Activated T-cell treated with anti-CD3 and anti-CD28 coated beads, Interleukin-2, amount 50 U/mL, for 72 hours (primary cell): ENCODE measurements at places on chromosomes 5 and 9.

DNA sequence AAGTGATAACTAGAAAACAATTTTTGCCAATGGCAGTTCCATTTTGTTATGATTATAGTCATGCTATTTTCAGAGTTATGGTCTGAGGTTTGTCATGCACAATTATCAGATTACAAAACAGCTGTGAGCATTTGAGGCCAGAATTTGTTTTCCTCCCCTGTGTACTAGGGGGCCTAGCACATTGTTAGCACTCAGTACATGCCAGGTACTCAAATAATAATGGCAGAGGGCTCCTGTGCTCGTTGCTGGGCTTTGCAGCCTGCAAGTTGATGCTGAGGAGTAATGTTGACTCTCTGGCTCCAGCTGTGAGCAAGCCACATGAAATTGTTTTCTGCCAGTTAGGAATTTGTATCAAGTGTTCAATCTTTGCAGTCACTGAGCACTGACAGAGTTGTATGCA lies 6.9 kb downstream of the DNAI1 start:
- no peak for DNase-seq
- peaks cover 7% of the 10 kb centered on the region for H3K4me1 ChIP-seq
- H3K27me3 ChIP-seq, result peaks cover 7% of the 10 kb centered on the region

DNA sequence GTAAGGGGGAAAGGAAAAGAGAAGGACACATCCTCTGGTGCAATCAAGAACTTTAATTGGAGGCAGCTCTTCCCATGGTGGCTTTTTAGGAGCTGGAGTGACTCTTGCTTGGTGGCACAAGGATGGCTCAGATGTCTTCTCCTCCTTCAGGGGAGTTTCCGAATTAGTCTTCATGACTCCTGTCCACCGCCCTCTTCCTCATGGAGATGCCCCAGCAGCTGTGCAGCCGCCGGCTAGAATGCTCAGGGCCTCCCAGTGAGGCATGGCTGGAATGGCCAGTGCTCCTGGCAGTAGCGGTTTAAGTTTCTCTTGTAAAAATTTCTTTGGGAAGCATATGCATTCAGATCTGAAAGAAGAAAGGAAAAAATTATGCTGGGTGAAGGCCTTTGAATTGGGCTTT lies 8.8 kb upstream of the TEX53 start:
- DNase-seq, result no peak
- no peak overlapping the region for H3K27ac ChIP-seq
- H3K36me3 ChIP-seq, result no peaks in the 10 kb centered on the region
- no peak overlapping the region for H3K4me3 ChIP-seq
- H3K4me1 ChIP-seq, result peaks cover 15% of the 10 kb centered on the region
- H3K27me3 ChIP-seq, result peaks cover 11% of the 10 kb centered on the region

GRCh38 chr9:126116351-126117157 lies 210.1 kb upstream of the MVB12B start:
- no peak overlapping the region for H3K4me3 ChIP-seq
- peaks cover 25% of the 10 kb centered on the region for H3K27me3 ChIP-seq
- no peaks in the 10 kb centered on the region for H3K36me3 ChIP-seq
- no peak for DNase-seq
- H3K4me1 ChIP-seq, result no peaks in the 10 kb centered on the region

GRCh38 chr9:114407889-114408288 lies 20.1 kb upstream of the AKNA start:
- H3K27ac ChIP-seq, result no peak overlapping the region
- H3K36me3 ChIP-seq, result no peaks in the 10 kb centered on the region
- DNase-seq, result no peak
- peaks cover 5% of the 10 kb centered on the region for H3K4me1 ChIP-seq
- no peak overlapping the region for H3K4me3 ChIP-seq
- no peaks in the 10 kb centered on the region for H3K27me3 ChIP-seq

- no peak for DNase-seq
- H3K27me3 ChIP-seq, result peaks cover 49% of the 10 kb centered on the region
- H3K4me1 ChIP-seq, result no peaks in the 10 kb centered on the region
- peaks cover 4% of the 10 kb centered on the region for H3K36me3 ChIP-seq
- no peak overlapping the region for H3K4me3 ChIP-seq
Observed at GRCh38 chr5:1156033-1156753, 44.3 kb upstream of the SLC12A7 start.

DNA sequence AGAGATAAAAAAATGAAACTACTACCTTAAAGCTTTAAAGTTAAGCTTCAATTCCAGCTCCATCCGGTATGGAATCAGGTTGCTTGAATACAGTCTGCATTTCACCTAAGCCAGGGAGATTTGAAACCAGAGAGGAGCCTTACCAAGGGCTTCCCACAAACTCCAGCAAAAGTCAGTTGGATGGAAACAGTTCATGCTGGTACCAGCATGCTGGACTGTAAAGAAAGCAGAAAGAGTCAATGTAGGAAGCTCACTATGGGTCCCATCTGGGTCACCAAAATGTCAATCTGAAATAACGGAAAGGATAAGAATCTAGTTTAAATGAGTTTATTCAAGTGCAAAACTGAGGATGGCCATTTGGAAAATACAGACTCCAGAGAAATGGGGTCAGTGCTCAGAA lies 65.3 kb downstream of the CDO1 start:
- H3K4me1 ChIP-seq, result no peaks in the 10 kb centered on the region
- no peaks in the 10 kb centered on the region for H3K36me3 ChIP-seq
- no peak overlapping the region for H3K27ac ChIP-seq
- H3K27me3 ChIP-seq, result peaks cover 32% of the 10 kb centered on the region
- no peak overlapping the region for H3K4me3 ChIP-seq
- DNase-seq, result no peak

GRCh38 chr5:58019614-58020013 lies 440.3 kb downstream of the PLK2 start:
- no peaks in the 10 kb centered on the region for H3K27me3 ChIP-seq
- H3K27ac ChIP-seq, result no peak overlapping the region
- no peaks in the 10 kb centered on the region for H3K4me1 ChIP-seq
- no peak overlapping the region for H3K4me3 ChIP-seq

GRCh38 chr9:93155716-93156474 lies 21.8 kb upstream of the NINJ1 start:
- H3K36me3 ChIP-seq, result no peaks in the 10 kb centered on the region
- H3K27me3 ChIP-seq, result no peaks in the 10 kb centered on the region
- DNase-seq, result no peak
- no peak overlapping the region for H3K27ac ChIP-seq
- peak overlapping the region; percentile 3 for H3K4me3 ChIP-seq

GRCh38 chr5:6436715-6437331 lies 11.8 kb upstream of the UBE2QL1 start:
- no peak for DNase-seq
- H3K27me3 ChIP-seq, result peaks cover 38% of the 10 kb centered on the region
- no peak overlapping the region for H3K27ac ChIP-seq
- peaks cover 3% of the 10 kb centered on the region for H3K36me3 ChIP-seq

DNA sequence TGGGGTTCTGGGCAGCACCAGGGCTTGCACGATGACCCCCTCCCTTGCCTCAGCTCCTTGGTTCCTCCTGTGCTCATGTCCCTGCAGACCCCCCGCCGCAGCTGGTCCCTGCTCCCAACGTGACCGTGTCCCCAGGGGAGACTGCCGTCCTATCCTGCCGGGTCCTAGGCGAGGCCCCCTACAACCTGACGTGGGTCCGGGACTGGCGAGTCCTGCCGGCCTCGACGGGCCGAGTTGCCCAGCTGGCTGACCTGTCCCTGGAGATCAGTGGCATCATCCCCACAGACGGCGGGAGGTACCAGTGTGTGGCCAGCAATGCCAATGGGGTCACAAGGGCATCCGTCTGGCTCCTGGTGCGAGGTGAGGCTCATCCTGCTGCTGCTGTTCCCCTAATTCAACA lies 39.1 kb downstream of the HMCN2 start:
- no peaks in the 10 kb centered on the region for H3K4me1 ChIP-seq
- H3K36me3 ChIP-seq, result peaks cover 4% of the 10 kb centered on the region
- H3K4me3 ChIP-seq, result no peak overlapping the region
- peaks cover 9% of the 10 kb centered on the region for H3K27me3 ChIP-seq
- DNase-seq, result no peak

DNA sequence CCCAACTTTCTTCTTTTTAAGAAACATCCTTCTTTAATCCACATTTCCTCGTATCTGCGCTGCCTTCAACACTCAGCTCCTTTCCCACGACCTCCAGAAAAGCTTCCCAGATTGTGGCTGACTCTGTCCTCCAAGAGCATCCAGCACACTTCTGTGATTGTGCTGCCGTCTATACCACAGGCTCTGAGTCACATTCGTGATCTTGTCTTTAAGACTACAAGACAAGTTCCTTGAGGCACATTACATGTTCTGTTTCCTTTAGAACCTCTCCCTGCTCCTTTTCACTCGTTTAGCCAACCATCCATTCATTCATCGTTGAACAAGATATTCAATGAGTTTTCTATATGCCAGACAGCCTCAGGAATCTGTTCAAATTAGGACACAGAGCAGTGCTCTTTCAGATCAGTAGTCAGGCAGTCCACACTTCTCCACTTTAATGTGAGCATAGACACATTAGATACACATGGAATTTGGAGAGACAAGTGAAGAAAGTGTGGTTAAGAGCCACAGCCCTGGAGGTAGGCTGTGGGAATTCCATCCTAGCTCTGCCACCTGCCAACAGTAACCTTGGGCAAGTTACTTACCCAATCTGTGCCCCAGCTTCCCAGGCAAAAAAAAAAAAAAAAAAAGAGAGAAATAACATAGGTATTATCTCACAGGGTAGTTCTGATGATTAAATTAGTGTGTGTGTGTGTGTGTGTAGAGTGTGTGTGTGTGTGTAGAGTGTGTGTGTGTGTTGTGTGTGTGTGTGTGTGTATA lies 18.9 kb downstream of the WHRN start:
- peak overlapping the region; percentile 58 for H3K27ac ChIP-seq
- no peak for DNase-seq
- H3K4me3 ChIP-seq, result peak overlapping the region; percentile 62
- peaks cover 46% of the 10 kb centered on the region for H3K4me1 ChIP-seq
- no peaks in the 10 kb centered on the region for H3K27me3 ChIP-seq
- no peaks in the 10 kb centered on the region for H3K36me3 ChIP-seq

GRCh38 chr5:145980718-145981117 lies 44.3 kb downstream of the SH3RF2 start:
- no peak overlapping the region for H3K27ac ChIP-seq
- H3K4me3 ChIP-seq, result no peak overlapping the region
- H3K36me3 ChIP-seq, result no peaks in the 10 kb centered on the region
- no peak for DNase-seq

- H3K36me3 ChIP-seq, result peaks cover 2% of the 10 kb centered on the region
- no peak overlapping the region for H3K4me3 ChIP-seq
- no peak overlapping the region for H3K27ac ChIP-seq
- no peaks in the 10 kb centered on the region for H3K4me1 ChIP-seq
- no peak for DNase-seq
Observed at GRCh38 chr9:129058965-129059795, 21.7 kb upstream of the DOLPP1 start.

- peaks cover 5% of the 10 kb centered on the region for H3K36me3 ChIP-seq
- peak; percentile 66 for DNase-seq
- peaks cover 55% of the 10 kb centered on the region for H3K4me1 ChIP-seq
- H3K4me3 ChIP-seq, result peak overlapping the region; percentile 86
- H3K27me3 ChIP-seq, result peaks cover 49% of the 10 kb centered on the region
Observed at GRCh38 chr9:95508968-95509850, 7.6 kb downstream of the PTCH1 start.

- no peaks in the 10 kb centered on the region for H3K4me1 ChIP-seq
- no peak for DNase-seq
- no peak overlapping the region for H3K27ac ChIP-seq
- no peak overlapping the region for H3K4me3 ChIP-seq
- no peaks in the 10 kb centered on the region for H3K27me3 ChIP-seq
Observed at GRCh38 chr5:4295663-4296339, 700.2 kb downstream of the IRX1 start.

DNA sequence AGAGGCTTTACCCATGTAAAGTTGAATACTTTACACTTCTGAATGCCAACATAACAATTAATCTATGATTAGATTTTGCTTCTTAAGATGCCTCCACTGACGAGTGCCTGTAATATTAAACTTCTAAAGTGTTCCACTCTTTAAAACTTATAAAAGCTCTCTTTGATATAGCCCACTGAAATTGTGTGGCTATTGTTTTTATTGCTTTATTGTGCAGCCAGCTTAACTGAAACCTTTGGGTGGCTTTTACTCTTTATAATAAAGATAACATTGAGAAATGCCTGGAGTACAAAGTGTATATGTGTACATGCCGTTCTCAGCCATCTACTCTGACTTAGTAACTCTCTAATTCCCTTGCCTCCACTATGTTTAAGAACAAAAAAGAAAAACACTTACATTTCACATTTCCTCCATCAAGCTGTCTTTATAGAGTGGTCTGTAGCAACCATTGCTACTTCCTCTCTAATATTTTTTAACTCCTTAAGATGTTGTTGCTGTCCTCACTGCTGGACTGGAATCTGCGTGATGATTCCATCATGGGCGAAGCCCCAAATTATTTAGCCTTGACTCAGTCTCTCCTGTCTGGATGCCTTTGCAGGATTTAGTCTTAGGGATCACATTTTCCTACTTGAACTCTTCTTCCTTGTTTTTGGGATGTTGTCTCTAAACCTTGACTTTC lies 9.1 kb downstream of the PIK3R1 start:
- peak overlapping the region; percentile 22 for H3K4me3 ChIP-seq
- H3K36me3 ChIP-seq, result peaks cover 5% of the 10 kb centered on the region
- H3K27me3 ChIP-seq, result no peaks in the 10 kb centered on the region
- no peak for DNase-seq

DNA sequence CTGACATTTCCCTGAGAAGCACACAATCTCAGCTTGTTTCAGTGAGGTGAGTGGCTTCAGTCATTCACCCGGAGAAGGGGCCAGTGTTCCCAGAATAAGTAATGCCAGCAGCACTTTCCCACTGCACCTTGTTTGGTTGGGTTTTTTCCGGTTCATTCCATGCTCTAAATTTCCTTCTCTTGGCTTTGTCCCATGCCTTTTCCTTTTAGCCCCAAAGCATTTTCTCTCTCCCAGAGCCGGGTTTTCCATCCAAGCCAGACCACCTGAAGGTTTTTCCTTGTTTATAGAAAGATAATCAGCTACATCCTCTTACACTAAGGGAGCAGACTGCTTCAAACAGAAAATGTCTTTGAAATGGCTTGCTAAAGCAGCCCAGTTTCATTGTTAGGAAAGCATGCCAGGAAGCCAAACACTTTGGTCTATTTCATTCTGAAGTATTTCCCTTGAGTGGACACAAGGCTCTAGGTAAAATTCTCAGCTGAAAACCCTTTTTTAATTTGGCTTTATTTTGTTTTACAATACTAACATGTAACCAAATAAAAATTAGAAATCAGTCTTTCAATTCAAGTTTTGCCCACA lies 501.6 kb downstream of the DTWD2 start:
- no peak overlapping the region for H3K27ac ChIP-seq
- no peaks in the 10 kb centered on the region for H3K4me1 ChIP-seq
- no peak overlapping the region for H3K4me3 ChIP-seq
- DNase-seq, result no peak
- no peaks in the 10 kb centered on the region for H3K36me3 ChIP-seq

DNA sequence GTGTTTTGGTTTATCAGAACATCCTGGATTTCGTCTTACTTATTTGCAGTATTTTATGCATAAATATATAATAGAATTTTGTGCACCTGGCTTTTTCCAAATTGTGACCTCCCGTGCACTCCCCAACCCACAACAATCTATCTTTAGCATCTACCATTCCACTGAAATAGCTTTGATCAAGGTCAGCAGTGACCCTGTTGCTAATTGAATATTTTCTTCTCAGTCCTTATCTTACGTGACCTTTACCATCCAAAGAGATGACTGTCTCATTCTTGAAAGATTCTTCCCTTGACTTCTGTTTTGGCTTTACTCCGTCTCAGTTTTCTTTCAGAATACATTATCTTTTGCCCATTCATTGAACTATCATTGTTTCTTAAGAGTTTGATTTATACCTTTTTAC lies 18.4 kb downstream of the NDUFS4 start:
- H3K4me1 ChIP-seq, result peaks cover 37% of the 10 kb centered on the region
- no peaks in the 10 kb centered on the region for H3K36me3 ChIP-seq
- H3K27ac ChIP-seq, result no peak overlapping the region
- no peak overlapping the region for H3K4me3 ChIP-seq

GRCh38 chr9:12718482-12719026 lies 25.4 kb downstream of the TYRP1 start:
- no peaks in the 10 kb centered on the region for H3K36me3 ChIP-seq
- H3K4me3 ChIP-seq, result no peak overlapping the region
- no peaks in the 10 kb centered on the region for H3K4me1 ChIP-seq
- no peaks in the 10 kb centered on the region for H3K27me3 ChIP-seq
- H3K27ac ChIP-seq, result no peak overlapping the region
